ENCODE measurements at places on chromosomes 11 and 22.

DNA sequence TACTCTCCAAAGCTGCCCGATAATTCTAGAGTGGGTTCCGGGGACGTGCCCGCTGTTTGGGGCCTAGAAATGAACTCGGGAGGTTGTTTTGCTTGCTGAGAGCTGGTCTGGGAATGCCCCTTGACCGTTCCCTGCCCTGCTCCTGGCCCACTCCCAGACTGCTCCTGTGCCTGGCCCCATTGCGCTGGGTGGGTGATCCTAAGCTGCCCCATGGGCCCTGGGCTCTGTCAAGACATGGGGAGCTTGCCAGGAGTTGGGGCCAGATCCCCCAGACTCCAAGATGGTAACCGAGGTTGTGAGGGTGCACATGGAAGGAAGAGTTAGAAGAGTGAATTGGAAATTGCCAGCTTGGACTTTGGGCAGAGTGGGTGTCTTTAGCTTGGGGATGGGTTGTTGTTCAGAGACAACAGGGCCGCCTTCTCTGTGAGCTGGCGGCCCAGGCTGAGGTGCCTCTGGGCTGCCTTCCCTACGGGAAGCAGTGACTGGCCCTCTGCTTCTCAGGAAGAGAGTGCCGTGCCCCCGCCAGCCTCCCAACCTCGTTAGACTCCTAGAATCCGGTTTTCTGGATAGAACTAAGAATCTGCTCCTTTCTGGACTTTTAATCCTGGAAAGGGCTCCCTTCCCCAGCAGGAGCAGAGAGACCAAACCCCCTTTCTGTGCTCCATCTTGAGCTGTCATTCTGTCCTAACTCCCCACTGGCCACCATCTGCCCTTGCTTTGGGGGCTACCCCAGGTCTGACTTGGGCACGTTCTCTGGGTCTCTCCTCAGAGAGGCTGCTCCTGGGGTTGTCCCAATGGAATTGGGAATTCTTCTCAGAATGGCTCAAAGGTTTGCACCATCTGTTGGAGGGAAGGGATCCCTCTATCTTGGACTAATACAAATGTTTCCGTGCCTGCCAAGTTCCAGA lies 1.8 kb downstream of the ST3GAL4 start:
- no peak for DNase-seq

GRCh38 chr11:88555018-88555828 lies 217.7 kb upstream of the CTSC start:
- DNase-seq: no peak

DNA sequence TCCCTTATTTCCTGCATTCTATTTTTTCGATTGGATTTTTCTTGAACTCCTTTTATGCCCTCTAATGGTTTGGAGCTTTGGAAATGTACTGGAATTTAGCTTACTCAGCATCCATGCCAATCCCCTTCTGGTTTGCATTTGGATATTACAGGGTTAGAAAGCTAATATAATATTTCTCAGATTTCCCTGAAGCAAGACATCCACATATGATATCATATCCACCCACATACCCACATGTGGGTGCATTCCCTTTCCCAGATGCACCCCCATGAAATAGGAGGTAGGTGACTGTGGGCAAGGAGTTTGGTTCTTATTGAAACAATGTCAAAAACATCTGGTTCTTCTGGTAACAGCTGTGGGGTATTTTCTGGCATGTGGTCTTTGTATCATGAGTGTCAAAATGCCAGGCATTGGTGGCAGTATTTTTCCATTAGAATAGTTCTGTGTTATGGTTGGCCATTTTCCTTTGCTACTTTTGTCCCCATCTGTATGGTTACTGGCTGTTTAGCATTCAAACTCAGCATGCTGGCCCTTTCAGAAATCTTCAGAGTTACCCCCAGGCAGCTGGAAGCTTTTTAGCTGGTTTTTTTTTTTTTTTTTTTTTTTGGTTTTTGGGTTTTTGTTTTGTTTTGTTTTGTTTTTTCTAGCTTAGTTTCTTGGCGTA lies 32.7 kb upstream of the DDX10 start:
- DNase-seq: no peak

- peak; percentile 27 for DNase-seq
These were observed 61.5 kb upstream of the SLC25A18 start for GRCh38 chr22:17501679-17502285.

DNA sequence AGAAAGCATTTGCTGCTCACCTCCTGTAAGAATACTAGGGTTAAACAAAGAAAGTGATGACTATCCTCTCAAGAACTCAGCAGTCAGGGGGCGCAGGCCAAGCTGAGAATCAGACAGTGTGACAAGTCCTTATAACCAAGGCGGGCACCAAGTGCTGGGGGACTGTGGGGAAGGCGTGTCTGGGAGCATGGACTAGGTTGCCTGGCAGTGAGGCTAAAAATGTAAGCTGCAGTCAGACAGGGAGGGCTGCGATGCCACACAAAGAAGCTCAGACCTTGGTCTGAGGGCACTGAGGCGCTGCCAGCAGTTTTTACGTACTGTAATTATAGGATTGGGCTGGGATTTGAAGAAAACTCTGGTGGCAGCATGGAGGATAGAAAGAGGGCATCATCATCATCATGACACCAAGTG lies 73.7 kb downstream of the FLI1 start:
- no peak for DNase-seq

All from neural crest cell (in vitro differentiated cells).